CD4-positive, alpha-beta T cell treated with Interleukin-2 at 100 ng/mL for 4 hours (primary cell): ENCODE measurements at places on chromosomes 16 and 17.

DNA sequence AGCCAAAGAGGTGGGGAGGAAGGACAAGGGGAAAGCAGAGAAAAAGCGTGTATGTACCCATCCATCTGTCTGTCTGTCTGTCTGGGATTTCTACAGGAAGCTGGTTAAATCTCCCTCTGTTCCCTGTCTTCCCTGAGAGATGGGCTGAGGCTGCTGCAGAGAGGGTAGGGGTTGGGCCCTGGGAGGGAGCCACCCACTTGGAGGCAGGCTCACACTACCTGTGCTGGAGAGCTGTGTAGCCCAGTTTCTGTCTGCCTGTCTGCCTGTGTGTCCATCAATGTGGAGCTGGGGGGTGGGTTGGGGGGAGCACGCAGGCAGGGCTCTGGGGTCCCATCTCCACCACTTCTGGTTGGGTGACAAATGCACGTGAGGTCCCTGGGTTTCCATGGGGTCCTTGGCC, 18.6 kb upstream of the C17orf113 start:
- DNase-seq: no peak

DNA sequence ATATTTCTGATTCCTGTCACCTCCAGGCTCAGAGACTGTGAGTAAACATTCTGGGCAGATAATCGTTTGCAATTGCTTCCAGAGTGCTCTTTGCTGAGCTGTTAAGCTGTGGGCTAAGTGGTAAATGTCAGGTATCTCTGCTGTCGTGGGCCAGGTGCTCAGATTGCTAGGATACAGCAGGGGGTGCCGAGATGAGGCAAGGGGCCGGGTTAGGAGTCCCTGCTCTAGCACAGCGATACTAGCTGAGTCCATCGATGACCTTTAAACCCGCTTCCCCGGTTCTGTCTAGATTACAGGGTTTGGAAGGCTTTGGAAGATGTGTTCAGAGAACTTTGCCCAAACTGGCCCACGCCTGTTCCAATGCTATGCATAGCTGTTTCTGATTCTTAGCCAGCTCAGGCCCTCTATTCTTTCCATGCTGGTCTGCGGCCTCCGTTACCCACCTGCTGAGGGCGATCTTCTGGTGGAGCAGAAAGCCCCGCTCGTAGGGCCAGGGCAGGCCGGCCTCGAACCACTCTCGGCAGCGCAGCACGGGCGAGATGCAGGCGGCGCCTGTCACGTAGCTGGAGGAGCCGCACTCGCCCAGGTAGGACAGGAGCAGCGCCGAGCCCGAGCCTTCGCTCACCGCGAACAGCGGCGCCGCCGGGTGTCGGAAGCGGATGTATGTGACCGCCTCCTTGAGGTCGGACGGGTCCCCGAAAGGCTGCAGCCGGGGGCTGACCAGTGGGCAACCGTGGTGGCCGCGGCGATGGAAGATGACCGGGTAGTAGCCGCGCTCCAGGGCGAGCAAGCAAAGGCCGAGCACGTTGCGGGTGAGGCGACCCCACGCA, 979 bp downstream of the ABHD15 start:
- peak; percentile 62 for DNase-seq

GRCh38 chr17:27475981-27476895, 20.0 kb downstream of the KSR1 start:
- no peak for DNase-seq

DNA sequence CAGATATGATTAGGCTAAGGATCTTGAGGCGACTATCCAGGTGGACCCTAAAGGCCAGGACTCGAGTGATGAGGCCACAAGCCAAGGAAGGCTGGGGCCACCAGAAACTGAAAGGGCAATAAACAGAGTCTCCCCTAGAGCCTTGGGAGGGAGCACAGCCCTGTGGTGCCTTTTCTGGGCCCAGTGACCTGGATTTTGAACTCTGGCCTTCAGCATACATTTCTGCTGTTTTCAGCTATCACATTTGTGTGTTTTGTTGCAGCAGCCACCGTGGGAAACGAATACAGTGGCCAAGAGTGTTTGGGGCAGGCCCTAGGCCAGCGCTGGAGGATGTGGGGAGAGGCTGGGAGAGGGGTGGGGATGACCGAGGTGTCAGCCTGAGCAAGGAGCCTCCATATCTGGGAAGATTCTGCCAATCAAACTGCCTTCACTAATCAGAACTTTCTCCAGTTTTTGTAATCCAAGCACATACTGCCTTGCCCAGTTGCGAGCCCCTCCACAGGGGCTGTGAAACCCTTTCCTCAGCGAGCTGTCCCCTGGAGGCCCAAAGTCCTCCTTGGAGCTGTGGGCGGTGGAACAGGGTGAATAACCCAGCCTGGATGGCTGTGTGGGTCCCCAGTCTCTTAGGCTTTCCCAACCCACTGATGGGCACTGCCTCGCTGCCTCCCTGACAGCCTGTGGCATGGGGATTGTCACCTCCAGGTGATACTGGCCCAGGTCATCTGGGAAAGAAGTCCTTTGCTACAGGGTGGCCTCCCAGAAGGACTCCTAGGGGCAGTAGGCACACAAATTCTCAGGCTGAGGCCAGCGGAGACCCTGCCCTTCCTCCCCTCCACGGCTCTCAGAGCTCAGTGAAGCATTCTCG, 16.8 kb downstream of the B9D1 start:
- DNase-seq: no peak

DNA sequence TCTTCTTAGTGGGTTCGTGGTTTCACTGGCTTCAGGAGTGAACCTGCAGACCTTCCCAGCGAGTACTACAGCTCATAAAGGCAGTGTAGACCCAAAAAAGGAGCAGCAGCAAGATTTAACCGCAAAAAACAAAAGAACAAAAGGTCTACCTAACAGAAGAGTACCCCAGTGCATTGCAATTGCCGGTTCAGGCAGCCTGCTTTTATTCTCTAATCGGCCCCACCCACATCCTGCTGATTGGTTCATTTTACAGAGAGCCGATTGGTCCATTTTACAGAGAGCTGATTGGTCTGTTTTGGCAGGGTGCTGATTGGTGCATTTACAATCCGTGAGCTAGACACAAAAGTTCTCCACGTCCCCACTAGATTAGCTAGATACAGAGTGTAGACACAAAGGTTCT, 2.0 kb upstream of the ARRB2 start:
- peak; percentile 60 for DNase-seq

GRCh38 chr16:57867000-57867561, 64.8 kb upstream of the KIFC3 start:
- DNase-seq: no peak

DNA sequence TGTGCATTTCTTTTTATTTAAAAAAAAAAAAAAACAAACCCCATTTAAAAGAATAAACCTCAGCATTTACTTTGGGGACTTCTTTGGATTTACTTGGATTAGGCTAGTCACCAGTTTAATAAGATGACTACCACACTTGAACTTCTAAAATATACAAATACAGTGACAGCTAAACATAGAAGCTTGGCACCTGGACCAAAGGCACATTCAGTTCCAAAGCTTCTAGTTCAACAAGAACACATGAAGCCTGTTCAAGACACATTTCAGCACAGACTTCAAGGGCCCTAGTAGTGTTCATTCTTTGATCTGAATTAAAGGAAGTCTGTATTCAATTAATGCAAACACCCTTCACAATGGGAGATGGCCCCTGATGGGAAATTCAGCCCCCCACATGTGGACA, 11.6 kb upstream of the ROGDI start:
- DNase-seq: no peak
